ENCODE measurements at places on chromosomes 5 and 9.

DNA sequence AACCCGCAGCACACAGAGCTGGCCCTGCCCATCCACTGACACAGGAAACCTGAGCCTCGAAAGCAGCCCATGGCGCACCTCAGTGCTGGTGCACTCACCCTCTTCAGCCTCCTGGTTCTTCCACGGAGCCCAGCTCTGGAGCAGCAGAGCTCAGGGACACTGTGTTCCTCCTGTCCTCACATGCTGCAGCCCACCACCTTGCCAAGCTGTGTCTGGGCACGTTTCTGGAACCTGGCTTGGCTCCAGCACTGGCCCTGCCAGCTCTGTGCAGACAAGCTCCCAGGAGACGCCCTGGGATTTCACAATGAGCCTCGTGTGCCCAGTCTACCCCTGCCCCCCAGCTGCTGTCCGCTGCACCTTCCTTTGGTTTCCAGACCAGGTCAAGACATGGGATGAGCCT, 119.5 kb downstream of the SYK start:
- no peak for DNase-seq

GRCh38 chr5:94850960-94851359, 232.5 kb downstream of the SLF1 start:
- DNase-seq: no peak

- no peak for DNase-seq
These were observed 308.3 kb downstream of the SLIT3 start for GRCh38 chr5:168992687-168993086.

DNA sequence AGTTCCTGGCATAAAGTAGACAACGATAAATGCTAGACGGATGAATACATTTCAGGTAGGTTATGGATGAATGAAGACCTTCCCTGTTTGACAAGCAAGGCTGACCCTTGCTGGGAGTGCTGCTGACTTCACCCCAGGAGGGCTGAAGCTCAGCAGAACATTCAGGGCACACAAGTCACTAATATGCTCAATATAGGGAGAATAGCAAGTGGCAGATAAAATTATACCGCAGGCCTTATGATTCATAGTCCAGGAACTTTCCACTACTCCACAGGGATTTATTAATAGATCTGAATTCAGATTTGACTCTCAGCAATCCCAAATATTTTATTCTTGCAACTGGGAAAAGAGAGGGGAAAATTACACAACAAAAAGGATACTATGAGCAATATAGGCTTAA, 38.2 kb upstream of the GRAMD2B start:
- DNase-seq: no peak

- DNase-seq: no peak
These were observed 50.3 kb downstream of the MAMDC2 start for GRCh38 chr9:70093944-70094343.

DNA sequence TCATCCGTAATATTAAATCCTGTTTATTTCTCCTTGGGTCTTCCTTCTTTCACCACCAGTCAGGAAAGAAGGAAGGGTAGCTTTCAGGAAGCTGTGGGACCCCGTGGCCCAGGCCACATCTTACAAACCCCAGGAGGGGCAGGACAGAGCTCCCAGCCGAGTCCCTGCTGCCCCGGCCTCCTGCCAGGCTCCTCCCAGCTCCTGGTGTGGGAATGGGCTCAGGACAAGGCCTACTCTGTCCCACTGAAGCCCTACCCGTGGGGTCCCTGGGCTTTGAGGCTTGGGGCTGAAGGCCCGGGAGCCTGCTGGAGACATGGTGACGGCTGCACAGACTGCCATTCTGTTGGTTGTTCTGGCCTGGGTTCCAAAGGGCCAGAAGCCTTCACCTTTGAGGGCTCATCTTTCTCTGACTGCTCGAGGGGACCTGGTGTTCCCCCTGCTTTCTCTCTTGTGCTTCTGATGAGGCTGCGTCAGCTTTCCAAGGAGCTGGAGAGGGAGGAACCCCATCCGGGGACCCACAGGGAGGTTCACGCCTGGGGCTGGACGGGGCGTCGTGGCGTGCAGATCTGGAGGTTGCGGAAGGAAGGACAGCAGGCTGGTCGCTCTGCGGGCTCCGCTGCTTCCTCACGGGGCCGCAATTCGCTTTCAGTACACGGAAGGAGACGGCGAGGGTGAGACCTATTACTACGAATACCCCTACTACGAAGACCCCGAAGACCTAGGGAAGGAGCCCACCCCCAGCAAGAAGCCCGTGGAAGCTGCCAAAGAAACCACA, 86.6 kb downstream of the COL5A1 start:
- DNase-seq: no peak

DNA sequence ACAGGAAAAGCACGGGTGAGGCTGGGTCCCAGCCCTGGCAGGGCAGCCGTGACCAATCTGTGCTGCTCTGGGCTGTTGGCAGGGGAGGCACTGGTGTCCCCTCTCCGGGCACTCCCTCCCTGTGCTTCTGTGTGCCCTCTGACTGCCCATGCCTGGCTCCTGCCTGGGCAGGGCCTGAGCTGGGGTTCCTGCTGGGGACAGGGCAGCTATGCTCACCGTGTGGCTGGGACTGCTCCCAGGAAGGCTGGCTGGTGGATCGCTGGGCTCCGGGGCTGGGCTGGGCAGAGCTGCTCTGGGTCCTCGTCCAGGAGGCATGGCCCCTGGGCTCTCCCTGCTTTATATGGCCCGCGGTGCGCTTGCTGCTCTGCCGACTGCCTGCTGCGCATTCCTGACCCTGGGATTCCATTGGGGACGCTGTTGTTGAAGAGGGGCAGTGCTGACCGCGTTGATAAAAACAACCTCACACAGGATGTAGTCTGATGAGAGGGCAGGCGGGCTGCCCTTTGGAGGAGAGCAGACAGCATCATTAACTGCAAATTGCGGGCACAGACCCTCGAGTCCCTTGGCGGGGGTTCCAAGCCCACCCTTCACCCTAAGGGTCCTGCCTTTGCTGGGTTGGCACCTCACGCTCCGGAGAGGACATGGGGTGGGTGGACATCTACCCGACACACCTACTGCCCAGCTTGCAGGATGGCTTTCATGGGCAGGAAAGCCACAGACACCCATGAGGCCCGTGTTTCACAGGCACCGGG, 955 bp downstream of the QRFP start:
- DNase-seq: no peak

DNA sequence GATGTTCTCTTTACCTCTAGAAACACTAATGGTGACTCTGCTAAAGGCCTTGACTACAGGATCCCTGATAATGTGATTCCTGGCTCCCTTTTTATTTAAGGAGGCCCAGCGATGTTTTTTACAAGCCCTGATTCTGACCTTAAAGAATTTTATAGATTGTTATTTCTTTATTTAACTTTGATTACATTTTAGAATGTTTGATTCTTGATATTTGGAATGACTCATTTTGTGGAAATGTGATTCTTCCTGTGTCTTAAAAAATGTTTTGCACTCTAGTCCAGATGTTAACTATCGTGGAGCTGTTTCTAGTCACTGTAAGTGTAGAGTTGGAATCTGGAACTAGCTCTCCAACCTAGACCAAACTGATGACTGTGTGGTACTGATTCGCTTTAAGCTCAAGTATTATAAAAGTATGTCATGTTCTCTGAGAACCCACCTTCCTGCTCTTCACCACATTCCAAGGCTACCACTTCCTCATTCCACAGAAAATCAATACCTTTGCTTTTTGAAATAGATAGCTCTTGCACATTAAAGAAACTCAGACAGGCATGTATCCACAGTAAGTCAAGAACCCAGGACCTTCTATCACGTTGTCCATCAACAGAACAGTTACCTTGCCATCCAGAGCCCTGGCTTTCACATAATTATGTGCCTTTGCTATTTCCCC, 65.2 kb downstream of the JMY start:
- DNase-seq: no peak

DNA sequence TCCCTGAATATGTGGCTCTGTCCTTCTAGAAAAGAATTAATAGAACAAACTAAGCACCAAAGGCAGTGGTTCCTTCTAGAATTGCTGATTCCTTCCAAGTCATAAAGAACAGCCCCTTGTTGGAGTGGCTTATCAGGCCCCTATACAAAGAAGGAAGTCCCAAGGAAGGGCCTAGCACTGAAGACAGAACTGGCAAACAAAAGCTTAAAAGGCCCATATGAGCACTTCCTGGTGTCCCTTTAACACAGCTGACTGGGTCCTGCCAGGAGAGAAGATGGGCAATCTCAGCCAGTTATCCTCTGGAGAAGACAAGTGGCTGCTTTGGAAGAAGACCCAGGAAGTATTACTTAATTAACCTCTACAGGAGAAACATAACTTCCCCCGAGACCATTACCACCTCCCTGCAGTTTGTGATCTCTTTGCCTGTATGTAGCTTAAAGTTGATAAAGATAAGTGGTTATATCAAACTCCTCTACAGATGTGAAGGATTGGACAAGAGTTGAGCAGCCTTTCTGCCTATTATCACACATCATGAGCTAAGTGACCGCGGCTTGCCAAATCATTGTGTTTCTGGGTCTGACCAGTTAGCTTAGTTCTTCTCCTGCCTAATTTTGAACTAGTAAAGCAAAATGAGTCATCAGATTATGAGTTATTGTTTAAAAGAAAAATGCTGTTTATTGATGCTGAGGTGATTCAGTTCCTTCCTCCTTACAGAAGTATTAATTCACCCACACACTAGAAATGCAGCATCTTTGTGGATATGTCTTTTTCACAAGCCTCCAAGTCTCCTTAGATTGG, 13.3 kb upstream of the STING1 start:
- no peak for DNase-seq

GRCh38 chr5:143085319-143085917, 315.2 kb downstream of the ARHGAP26 start:
- no peak for DNase-seq

DNA sequence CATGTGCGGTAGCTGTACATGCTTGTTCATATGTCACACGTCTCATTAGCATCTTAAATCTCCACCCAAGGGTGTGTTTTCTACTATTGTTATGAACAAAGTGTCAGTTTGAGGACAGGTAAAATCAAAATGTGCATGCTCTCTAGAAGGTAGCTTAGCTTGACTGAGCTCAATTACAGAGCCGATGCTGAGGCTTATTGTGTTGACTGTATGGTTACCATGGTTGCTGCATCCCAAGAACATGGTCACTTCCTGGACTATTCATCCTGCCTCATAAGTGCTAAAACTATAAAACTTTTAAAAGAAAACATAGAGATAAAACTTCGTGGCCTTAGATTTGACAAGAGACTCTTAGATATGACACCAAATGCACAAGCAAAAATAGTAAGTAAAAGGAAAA, 426.1 kb upstream of the CTNND2 start:
- DNase-seq: no peak

DNA sequence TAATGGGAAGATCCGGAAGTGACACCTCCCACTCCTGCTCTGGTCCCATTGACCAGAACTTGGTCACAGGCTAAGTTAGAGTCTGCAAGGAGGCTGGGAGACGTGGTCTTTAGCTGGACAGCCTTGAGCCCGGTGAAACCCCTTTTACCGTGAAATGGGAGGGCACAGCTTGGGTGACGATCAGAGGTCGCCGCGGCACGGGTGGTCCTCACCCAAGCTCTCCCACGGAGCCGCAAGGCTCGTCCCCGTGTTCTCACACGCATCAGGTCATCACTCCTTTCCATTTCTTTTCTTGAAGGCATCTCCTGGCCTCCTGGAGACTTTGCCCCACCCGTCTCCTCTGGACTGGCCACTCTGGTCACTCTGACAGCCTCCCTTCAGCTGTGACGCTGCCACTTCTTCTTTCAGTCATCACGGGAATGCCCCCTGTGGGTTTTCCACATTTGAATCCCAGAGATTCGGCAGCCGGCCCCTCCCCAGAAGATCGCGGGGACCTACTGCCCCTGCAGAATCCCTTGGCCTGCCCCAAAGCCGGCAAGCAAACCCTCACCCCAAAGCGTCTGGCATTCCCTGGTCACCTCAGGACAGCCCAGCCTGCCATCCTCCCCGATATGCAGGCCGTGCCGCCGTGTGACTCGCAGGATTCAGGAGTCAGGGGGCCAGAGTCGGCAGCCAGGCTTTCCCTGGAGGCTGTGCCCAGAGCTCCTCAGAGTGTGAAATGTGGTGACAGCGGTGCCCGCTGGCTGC, 18.9 kb upstream of the EGFL7 start:
- no peak for DNase-seq
